ENCODE measurements at places on chromosomes 11 and 22.

- no peak for DNase-seq
Observed at GRCh38 chr11:131889146-131889577, 518.7 kb downstream of the NTM start.

- DNase-seq, result no peak
Observed at GRCh38 chr11:130531061-130531460, 82.6 kb downstream of the ADAMTS15 start.

DNA sequence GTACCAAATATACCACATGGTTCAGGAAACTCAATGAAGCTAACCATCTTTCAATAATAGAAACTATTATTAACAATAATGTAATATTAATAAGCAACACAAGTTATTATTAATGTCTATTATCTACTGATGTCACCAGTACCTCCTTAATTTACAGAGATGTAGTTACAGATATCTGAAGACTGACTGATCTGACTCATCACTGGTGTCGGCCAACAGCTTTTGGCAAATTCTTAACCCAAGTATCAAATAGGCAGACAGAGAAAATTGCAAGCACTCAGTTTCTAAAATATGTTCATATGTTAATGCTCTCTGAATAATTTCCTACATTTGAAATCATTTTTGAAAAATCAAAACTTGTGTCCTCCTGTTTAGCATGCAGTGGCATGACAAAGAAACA lies 100.4 kb upstream of the DDI1 start:
- no peak for DNase-seq

GRCh38 chr11:131095511-131096185 lies 179.4 kb upstream of the SNX19 start:
- no peak for DNase-seq

DNA sequence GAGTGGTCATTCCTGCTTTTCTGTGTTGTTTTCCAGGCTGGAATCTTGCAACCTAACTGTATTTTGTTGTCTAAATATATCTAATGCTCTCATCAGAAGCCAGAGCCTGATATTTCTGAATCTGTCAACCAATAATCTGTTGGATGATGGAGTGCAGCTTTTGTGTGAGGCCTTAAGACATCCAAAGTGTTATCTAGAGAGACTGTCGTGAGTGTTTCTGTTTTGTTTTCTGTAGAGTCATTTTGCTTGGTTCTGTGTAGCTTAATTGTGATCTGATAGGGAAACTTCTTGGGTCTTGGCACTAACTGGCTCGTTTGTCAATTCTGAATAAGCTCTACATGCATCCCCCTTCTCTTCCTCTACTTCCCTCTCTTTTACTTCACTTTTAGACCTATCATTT lies 31.2 kb upstream of the RBMXL2 start:
- DNase-seq, result no peak

DNA sequence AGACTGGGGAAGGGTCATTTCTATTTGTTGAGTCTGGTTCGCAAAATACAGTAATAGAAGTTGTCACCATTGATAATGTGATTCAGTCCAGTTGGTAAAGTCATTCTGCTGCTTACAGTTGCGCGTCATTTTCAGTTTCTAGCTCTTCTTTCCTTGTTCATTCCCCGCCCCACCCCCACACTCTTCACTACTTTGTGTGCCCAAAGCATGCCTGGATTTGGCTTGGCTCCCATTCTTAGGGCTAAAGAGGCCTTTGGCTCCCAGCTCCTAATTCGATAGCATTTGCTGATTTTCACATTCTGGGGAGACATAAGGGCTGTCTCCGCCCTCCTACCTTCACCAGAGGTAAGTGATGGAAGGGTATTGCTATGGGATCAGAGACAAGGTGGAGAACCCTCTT lies 43.0 kb downstream of the CECR2 start:
- no peak for DNase-seq

DNA sequence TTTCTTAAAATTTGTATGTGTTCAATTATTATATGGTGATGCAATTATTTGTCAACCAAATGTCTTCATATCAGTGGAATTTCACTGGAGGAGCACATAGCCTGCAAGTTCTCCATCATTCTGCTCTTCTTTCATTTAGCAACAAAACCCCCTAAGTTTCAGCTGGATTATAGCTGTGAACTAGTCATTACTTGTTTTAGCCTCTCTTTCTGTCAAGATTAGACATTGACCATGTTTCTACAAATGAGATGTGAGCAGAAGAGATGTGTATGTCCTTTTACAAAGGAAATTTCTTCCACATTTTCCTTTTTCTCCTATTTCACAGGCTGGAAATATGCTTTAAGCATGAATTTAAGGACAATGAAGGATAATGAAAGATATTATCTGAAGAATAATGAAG lies 9.2 kb upstream of the NOX4 start:
- no peak for DNase-seq
